ENCODE measurements at places on chromosomes 16 and 17.

GRCh38 chr16:1037394-1038257 is 34.9 kb upstream of the SSTR5 start:
- no peak for DNase-seq

DNA sequence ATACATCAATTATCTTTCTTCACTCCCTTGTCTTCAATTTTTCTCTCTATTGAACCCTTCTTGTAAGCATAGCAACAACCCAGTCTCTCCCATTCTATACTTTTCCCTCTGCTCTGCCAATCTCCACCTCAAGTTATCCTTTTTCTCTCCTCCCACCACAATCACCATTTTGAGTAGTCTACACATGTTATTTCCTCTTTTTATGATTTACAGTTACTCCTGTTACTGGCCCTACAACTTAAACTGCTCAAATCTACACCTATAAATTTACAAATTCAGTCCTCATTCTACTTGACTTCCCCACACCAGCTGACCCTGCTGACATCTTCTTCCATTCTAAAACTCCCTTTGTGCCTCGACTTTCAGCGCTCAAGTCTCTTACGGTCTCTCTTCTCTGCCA is 84.6 kb downstream of the SPAG9 start:
- no peak for DNase-seq

GRCh38 chr17:38922538-38923297 is 2.7 kb upstream of the LASP1NB start:
- DNase-seq, result no peak

- no peak for DNase-seq
Observed at GRCh38 chr16:89616623-89617022, 3.2 kb downstream of the DPEP1 start.

DNA sequence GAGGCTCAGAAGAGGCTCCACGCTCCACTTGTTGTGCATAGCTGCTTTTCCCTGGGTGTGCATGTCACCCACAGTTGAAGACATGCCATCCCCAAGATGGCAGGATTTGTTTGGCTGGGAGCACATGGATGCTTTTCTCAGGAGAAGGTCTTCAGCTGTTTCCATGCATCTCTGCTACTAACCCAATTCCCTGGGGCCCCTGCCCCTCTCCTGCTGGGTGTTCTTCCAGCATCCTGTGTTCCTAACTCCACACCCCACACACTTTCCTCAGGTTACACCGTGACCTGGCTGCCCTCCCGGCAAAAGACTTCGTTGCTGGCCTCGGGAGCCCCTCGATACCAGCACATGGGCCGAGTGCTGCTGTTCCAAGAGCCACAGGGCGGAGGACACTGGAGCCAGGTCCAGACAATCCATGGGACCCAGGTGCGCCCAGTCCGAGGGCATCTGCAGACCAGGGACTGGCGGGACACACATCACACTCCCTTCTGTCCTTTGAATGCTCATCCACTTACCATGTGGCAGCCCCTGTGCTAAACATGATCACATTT is 21.5 kb downstream of the ITGAL start:
- no peak for DNase-seq

- DNase-seq, result no peak
Observed at GRCh38 chr17:27404676-27405075, 51.6 kb upstream of the KSR1 start.

DNA sequence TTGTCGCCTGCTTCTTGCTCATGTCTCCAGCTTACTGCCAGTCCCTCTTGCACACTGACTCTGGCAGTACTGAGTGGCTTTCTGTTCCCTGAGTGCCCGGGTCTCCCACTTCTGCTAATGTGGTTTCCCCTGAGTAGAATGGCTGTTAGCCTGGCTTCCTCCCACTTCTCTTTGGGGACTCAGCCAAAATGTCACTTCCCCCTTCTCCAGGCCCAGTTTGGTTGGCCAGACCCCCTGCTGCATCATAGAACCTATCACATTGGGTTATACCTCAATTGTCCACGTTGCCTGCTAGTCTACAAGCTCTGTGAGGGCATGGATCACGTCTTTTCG is 304.4 kb downstream of the HS3ST3B1 start:
- DNase-seq, result no peak

- no peak for DNase-seq
Observed at GRCh38 chr17:19470530-19471261, 59.7 kb downstream of the RNF112 start.

DNA sequence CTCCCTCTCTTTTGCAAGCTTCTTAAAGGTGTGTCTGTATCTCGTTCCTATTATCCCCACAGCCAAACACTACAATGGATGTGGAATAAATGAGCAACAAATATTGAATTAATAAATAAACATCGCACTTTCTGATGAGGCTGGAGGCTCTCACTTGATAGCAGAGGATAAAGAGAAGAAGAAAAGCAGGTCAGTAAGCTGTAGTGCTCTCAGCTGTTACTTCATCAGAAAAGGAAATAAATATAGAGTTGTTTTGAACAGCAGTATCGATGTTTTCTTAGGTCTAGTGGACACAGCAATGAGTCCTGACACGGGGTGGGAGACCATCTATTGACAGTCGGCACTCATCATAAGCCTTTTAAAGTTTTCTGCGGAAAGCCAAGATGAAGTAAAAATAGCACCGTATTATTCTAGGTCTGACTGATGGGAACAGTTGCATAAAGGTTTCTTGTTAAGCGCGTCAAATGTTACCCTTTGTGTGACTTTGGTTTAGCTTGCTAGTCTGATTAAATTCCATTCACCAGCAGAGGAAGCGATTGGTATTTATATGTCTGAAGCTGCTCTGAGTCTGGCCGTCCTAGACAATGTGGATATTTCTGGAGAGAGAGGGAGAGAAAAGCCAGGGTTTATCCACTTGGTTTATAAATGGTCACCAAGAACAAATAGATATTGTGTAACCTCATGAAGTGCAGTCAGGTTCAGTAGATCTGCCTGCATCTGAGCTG is 646.1 kb downstream of the CDH11 start:
- no peak for DNase-seq

DNA sequence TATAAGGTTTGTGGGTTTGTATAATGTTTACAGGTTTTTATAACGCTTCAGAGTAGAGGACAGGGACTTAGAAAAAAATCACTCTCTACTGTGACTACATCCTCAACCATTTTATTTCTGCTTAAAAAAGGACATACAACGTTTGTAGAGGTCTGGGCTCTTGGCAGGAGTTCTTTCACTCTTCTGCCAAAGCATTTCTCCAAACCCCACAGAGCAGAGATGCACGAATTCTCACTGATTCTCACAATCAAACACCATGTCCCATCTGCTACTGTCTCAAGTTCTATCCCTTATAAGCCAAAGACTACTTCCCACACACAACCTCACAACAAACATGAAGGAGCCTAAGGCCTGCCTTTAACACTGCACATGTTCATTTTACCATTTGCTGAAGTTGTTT is 7.0 kb upstream of the ANKFY1 start:
- no peak for DNase-seq

DNA sequence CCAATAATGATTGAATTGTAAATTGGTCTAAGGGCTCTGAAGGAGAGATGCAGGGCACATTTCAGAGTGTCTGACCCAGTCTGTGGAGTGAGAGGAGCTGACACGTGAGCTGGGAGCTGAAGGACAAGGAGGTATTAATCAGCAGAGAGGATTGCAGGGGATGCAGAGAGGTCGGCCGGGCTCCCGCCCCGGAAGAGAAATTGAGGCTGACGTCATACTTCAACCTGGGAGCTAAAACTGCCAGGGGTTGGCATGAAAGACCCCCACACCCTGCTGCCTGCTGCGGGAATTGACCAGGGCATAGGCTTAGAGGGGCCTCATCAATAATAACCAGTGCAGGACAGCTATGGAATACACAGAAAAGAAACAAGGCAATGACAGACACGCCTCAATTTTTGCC is 53.6 kb upstream of the CLEC19A start:
- DNase-seq, result no peak

GRCh38 chr16:84081446-84081989 is 35.2 kb downstream of the MBTPS1 start:
- no peak for DNase-seq

DNA sequence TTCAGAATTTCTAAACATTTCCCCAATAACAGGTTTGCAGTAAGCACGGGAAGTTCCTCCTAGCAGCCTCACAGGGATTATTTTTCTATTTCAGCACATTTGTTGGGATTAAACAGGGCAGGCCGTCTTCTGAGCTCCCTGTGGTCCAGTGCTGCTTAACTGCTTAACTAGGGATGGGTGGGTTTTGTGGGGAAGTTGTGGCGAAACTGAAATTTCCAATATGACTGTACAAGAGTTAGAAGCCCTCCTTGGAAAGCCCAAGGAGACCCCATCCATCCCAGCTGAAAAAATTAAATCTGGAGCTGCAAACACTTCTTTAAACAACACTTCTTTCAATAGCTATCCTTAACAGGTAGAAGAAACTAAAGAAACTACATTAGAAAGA is 22.2 kb downstream of the FAM117A start:
- DNase-seq, result no peak

DNA sequence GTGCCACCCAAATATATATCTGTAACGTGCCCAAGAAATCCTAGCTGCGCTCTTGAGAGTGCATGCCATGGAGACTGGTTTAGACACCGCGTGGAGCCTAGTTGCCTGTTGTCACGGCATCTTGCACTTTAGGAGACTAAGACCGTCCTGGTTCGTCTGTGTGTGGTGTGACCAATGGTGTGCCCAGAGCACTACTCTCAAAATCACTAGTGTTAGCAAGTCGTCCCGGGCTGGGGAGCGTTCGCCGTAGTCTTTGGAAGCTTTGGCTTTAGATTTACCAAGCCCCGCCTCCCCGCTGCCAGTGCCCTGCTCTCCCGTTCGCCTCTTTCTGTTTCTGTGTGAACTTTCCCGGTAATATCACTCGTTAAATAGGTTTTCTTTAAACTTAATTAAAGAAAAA is 27.0 kb downstream of the CLUH start:
- no peak for DNase-seq
